ENCODE measurements at places on chromosomes 6 and 20.

GRCh38 chr6:41075651-41076626 lies 3.2 kb downstream of the NFYA start:
- DNase-seq = no peak

- DNase-seq = no peak
Observed at GRCh38 chr20:37898233-37899104, 4.5 kb upstream of the VSTM2L start.

GRCh38 chr6:158668707-158669103 lies 18.9 kb downstream of the SYTL3 start:
- DNase-seq = no peak

DNA sequence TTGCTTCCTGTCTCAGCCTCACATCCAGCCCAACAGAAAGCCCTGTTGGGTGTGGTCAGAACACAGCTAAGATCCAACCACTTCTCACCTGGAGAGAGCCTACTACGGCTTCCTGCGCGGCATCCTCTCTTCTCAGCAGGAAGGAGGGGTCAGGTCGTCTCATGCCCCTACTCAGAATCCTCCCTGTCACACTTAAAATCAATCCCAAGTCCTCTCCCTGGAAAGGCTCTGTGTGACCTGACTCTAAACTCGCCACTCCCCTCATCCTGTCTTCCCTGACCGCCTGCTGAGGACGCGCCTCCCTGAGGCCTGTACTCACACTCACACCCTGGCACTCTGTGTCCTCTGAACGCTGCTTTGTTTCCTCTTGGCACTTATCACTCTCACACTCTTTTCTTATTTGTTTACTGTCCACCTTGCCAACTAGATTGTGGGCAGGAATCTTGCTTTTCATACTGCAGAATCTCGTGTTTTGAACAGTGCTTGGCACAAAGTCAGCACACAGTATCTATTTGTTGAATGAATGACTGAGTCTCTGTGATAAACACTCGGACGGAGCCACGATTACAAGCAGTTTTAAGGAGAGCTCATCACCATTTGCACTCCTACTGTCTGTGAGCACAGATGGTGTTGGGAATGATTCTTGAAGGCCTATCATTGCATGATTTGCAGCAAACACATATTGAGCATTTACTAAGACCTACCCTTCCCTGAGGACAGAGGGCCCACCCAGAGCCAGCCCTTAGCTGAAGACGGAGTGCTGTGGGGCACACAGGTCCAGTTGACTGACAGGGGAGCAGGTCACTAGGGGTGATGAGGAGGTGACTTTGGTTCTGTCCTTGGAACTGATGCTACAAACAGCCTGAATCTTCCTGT lies 18.7 kb downstream of the RAB5IF start:
- DNase-seq = no peak

DNA sequence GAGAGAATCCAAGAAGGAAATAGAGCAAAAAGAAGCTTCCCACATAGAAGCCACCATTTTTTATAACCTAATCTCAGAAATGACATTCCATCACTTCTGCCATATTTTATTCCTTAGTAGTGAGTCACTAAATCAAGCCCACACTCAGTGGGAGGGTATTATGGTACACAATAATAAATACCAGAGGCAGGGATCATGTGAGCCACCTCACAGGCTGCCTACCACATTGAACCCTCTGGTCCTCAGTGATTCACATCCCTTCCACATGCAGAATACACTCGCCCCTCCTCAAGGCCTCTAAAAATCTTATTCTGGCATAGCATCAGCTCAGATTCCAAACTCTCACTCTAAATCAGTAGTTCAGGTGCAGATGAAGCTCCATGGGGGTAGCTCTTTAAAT lies 49.4 kb downstream of the TMC2 start:
- DNase-seq = no peak

GRCh38 chr6:145551164-145551563 lies 184.2 kb downstream of the EPM2A start:
- no peak for DNase-seq

GRCh38 chr6:147081076-147081609 lies 123.1 kb upstream of the STXBP5 start:
- no peak for DNase-seq

Measured in occipital lobe (tissue), 3 donors.